Lung (tissue), 17 donors: ENCODE measurements at places on chromosomes 2 and 18. TPM values are rescaled to one million over a fixed set of nuclear protein-coding genes. Genes with fewer than 3 reads are reported as not detected.

Gene KCNK3
- 27.7 TPM for total RNA-seq

- DNase-seq: no peak
These were observed 227.1 kb downstream of the ARHGAP15 start for GRCh38 chr2:143356336-143356735.

Gene DLGAP1
- total RNA-seq: 11.8 TPM

DNA sequence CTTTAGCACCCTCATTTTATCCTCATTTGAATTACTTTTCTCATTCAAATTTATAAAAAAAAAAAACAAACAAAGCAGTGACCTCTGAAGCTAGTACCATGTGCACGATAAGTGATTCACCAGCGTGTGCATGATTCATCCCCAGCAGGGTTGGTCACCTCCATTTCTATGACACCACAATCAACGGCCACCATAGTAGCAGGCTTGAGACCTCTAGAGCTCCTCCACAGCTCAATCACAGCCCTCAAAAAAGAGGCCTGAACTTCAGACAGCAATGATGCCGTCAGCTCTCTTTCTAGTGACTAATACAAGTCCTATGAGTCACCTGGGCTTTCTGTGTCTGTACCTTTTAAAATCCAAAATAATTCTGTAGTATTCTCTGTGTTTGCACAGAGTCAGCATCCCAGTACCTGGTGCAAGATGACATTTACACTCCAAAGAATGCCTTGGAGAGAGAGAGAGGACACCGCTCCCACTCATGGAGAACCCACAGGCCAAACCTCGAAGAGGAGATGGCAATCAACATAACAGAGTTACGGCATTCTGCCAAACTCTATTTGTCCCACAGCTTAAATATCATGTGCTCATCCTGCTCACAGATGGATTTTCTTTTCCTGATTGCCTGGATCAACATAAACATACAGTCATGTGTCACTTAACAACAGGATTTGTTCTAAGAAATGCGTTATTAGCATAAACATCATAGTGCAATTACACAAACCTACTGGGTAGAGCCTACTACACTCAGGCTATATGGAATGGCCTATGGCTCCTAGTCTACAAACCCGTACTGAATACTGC is 58.7 kb downstream of the L3MBTL4 start:
- no peak for DNase-seq

Gene TMEFF2
- not detected for total RNA-seq

DNA sequence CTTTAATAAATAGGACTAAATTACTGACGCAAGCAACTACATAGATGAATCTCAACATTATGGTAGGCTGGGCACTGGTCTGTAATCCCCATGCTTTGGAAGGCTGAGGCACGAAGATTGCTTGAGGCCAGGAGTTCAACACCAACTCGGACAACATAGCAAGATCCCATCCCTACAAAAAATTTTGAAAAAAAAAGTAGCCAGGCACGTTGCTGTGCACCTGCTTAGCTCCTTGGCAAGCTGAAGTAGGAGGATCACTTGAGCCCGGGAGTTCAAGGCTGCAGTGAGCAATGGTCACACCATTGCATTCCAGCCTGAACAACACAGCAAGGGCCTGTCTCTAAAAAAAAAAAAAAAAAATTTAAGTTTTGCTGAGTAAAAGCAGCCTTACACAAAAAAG is 43.4 kb upstream of the VIT start:
- no peak for DNase-seq

Gene SATB2
- 2.9 TPM for total RNA-seq

- DNase-seq: no peak
These were observed 39.3 kb downstream of the CD302 start for GRCh38 chr2:159758686-159759085.

DNA sequence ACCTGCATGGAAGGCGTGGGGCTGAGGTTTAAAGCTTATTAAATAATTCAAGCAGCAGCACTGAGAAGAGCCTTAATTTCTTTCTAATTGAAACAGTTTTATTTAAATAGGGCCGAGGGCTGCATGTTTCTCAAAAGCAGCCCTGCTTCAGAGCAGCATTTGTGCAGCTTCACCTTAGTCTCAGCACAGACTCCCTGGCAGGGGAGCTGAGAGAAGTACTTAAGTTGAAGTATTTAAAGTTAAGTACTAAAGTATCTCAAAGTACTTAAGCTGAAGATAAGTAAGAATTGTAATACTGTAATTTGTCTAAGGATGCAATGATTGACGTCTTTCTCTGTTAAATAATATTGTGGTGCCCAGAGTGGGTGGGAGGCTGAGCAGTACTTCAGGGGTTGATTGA is 31.4 kb downstream of the IMPA2 start:
- DNase-seq: no peak

Gene SP5
- total RNA-seq: 5.2 TPM

- DNase-seq: no peak
These were observed at the start of gene IL1B for GRCh38 chr2:112836695-112837117. IL1B (minus strand) TSS chr2:112836779; CDS start chr2:112836229, 550 bp downstream.

GRCh38 chr2:119071476-119071875 is 87.1 kb downstream of the C1QL2 start:
- no peak for DNase-seq

Gene MC5R
- not detected for total RNA-seq

DNA sequence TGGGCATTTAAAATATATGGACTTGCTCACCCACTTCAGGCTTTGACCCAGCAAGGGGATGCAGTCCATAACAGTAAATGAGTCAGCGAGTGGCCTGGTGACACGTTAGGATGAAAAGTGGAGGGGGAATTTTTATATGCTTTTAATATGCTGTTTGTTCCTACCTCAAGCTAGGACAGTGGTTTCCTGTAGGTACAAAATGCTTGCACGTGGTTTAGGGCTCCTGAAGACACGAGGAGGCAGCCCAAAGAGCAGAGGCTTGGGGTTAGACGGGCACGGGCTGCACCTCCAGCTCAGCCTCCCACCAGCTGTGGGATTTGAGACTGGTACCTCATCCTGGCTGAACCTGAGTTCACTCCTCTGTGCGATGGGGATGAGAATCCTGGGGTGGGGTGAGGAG is 306.2 kb upstream of the CXCR4 start:
- no peak for DNase-seq

- no peak for DNase-seq
These were observed 33.6 kb upstream of the LRP2 start for GRCh38 chr2:169395821-169396374.

DNA sequence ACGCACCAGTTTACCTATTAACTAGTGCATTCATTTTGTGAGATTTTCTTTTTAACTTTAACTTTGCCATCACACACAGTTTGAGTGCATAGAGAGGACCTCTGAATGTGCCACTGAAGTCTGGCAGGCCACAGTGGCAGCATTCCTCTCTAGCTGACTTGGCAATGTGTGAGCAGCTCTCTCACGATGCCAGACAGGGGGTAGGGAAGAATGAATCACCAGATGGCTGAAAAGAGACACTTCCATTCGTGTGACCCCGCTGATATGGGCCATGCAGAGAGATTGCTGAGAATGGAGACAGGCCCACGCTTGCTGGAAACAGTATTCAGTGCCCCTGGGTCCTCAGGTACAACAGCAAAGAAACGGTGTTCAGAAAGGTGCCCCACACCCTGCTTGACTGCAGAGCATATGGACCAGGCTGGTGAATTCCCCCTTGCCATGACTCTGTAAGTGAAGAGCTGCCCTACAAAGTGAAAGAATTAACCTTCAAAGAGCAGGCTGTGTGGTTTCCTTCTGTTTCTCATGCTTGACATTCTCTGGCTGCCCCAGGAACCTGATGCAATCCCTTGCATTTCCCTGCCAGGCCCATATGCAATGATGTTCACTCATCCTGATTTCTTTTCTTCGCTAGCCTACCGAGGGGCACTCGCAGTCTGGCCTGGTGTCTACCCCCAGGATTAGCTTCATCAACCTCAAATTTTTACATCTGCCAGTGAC is 236.1 kb downstream of the CDH20 start:
- DNase-seq: no peak

Gene MGAT4A
- 43.7 TPM for total RNA-seq

GRCh38 chr2:154813636-154814035 is 115.1 kb downstream of the KCNJ3 start:
- DNase-seq: no peak

Gene LTBP1
- 57.4 TPM for total RNA-seq

DNA sequence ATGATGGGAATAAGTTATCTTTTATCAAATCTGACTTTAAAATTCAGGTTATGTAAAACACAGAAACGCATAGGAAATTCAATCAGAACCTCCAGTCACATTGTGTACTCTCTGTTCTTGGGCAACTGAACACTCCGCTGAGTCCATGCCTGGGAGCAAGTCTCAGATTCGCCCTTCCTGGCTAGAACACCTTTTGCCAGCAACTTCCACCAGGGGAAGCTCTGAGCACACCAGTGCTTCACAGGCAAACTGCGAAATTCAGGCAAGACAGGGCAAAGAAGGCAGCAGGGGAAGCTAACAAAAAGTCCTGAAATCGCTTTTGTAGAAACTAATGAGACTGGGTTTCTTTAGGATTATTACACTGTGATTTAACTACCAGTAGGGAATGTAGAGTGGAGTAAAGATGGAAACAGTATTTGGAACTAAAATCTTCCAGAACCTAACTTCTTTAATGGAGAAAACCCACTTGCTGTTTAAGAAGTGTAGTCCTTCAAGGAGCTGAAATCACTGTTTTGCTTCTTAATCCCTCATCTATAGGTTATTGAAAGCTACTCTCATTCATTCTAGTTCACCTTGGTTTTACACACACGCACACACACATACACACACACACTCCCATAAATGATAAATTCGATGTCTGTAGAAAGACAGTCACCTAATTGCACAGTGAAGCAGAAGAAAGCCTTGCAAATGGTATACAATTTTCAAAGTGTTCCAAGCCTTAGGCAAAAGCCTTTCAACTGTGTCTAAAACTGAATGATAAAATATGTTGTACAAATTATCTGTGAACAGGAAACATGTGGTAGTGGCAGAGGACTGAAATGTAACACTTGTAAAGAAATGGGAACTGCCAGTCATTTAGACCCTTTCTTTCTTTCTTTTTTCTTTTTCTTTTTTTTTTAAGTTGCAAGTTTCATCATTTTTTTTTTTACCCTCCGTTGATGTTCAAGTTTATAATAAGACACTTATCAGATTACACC is 214.5 kb downstream of the TMEM182 start:
- peak; percentile 90 for DNase-seq

DNA sequence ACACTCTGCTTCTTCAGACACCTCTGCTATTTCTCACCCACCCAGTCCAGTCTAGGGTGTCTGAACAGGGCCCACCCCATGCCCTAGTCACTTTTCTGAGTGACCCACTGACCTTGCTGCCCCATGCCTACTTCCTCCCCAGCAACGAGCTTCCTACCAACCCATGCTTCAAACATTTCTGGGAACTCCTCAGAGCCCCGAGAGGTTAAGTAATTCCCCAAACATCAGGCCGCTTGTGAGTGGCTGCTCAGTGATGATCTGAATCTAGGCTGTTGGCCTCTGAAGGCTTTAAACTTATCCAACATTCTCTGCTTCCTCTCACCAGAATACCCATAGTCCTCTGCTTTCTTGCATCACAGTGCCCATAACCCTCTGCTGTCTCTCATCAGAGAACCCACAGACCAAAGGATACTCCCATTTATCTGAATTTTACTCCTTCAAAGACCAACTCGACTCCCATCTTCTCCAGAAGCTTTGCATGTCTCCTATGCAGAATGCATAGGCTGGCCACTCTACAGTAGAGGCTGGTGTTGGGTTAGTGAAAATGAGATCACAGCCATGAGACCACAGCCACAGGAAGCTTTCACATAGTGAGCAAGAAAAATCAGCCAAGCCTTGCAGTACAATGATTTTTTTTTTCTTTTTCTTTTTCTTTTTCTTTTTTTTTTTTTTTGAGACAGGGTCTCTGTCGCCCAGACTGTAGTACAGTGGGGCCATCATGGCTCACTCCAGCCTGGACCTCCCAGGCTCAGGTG is 309.5 kb upstream of the LYPD1 start:
- no peak for DNase-seq

Gene RELCH
- total RNA-seq: 31.1 TPM

Gene C2orf66
- total RNA-seq: not detected

Gene UGT1A5
- total RNA-seq: not detected

GRCh38 chr2:108970369-108970768 is 18.7 kb downstream of the EDAR start:
- DNase-seq: no peak

- DNase-seq: no peak
These were observed 693 bp upstream of the PDK1 start for GRCh38 chr2:172555272-172555521.

DNA sequence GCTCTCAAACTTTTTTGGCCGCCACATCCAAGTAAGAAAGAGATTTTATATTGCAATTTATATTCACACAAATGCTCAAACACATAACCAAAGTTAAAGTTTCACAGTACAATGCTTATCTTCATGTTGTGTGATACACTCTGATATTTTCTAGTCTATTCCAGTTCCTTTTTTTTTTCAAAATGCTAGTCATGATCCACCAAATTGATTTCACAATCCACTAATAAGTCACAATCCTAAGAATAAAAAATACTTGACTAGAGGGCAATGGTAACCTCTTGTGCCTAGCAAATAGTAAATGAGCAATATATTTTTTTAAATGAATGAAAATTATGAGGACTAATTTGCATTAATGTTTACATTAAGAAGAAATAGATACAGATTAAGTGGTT is 5.8 kb upstream of the PTPN4 start:
- DNase-seq: no peak

DNA sequence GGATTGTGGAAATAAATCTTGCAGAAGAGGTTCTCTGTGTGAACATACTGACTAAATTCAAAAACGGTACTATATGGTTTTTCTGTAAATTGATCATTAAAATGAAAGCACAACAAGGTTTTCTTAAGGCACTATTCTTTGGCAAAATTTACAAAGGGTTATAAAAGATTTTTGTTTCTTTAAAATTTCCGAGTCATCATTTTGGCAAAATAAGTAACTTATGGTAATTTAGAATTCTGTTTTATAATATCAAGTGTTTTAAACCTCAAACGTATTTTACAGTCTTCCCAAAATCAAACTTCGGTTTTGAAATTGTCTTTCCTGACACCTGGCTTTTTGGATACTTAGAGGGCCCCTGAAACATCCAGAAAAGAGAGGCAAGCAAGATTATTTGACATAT is 101.9 kb upstream of the TFPI start:
- DNase-seq: no peak

DNA sequence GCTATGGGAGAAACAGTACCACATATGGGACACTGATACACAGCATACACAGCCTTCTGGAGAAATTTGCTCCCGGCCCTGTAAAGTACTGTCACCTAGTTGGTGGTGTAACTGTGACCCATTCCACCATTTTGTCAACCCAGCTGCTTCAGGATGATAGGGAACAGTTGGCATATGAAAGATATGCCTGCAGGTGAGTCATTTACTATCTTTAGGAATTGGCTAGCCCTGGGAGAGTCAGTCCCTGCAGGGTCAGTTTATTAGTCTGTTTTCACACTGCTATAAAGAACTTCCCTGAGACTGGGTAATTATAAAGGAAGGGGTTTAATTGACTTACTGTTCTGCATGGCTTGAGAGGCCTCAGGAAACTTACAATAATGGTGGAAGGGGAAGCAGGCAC is 30.0 kb upstream of the PTPRM start:
- no peak for DNase-seq
